ENCODE measurements at places on chromosomes 1 and 21.
A peak's percentile ranks its signal among the peaks of the same experiment; 100 is the strongest.

- DNase-seq, result no peak
Observed at GRCh38 chr1:33117440-33118085, 36.6 kb downstream of the AZIN2 start.

- peak; percentile 61 for DNase-seq
Observed at GRCh38 chr1:192700834-192701271, 64.9 kb downstream of the RGS13 start.

DNA sequence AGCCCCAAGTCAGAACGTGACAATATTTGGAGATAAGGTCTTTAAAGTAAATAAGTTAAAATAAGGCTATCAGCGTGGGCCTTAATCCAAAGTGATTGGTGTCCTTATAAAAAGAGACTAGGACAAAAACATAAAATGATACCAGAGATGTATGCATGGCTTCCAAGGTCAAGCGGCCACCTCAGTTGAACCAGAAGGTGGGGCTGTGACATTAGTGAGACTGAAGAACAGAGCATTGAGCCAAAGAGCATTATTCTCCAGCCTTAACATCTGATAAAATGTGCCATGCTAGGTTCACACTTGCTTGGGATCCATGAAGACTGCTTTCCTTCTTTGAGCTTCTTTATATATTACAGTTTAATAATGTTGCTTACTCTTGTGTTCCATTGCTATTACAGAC is 554.6 kb downstream of the PLA2G4A start:
- DNase-seq, result no peak

DNA sequence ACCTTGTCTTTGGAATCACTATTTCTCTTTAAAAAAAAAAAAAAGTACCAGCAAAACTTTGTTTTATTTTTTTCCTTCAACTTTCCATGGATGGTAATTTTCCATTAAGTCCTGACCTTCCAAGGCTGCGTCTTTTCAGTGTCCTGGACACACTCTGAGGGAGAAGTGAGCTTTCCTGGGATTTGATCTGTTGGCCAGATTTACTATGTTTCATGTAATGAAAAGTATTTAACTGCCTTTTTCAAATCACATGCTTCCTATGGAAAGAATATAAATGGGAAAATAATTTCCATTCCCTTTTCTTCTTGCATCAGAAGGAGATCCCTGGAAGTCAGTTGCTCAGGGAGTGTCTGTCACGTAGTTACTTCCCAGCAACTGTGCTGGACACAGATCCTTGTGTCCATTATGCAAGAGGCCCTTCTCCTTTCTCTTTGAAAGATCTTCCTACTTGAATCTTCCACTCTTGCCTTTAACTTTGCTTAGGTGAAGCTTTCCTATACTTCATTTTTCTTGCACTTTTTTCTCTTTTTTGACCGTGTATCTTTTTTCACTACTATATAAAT is 59.3 kb downstream of the CENPF start:
- no peak for DNase-seq

GRCh38 chr1:30692948-30693301 is 30.5 kb downstream of the MATN1 start:
- DNase-seq, result no peak

GRCh38 chr1:86151427-86151826 is 5.1 kb downstream of the COL24A1 start:
- no peak for DNase-seq

DNA sequence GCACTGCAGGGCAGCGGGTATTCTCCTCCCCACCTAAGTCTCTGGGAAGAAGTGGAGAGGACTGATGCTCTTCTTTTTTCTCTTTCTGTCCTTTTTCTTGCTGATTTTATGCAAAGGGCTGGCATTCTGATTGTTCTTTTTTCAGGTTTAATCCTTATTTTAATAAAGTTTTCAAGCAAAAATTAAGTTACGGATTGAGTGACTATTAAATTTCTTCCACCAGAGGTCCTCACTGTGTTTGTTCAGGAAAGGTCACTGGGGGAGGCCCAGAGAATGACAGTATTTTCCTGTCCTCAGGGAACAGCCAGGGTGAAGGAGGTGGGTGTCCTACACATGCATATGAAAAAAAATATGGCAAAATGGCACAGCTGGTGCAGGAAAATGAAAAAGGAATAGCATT is 4.4 kb upstream of the ELF3 start:
- DNase-seq, result no peak

- DNase-seq, result no peak
Observed at GRCh38 chr1:16167331-16168143, 11.7 kb upstream of the EPHA2 start.

- DNase-seq, result no peak
Observed at GRCh38 chr1:41439234-41439633, 45.2 kb downstream of the EDN2 start.

DNA sequence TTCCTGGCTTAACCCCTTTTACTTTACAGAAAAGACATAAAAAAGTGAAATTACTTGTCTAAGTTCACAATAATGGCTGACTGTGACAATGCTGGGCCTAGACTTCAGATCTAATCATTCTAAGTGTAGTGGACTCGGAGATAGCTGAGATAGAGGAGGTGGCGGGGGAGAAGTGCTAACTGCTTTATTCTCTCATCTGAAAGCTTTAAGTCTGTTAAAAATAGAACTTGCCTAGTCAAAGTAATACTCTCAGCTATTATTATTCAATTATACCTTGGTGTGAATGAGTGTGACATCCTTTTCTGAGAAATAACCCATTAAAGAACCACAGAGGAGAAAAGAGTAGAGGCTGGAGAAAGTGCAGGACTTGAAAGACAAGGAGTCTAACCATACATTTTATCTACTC is 96.1 kb upstream of the OLIG2 start:
- DNase-seq, result no peak

DNA sequence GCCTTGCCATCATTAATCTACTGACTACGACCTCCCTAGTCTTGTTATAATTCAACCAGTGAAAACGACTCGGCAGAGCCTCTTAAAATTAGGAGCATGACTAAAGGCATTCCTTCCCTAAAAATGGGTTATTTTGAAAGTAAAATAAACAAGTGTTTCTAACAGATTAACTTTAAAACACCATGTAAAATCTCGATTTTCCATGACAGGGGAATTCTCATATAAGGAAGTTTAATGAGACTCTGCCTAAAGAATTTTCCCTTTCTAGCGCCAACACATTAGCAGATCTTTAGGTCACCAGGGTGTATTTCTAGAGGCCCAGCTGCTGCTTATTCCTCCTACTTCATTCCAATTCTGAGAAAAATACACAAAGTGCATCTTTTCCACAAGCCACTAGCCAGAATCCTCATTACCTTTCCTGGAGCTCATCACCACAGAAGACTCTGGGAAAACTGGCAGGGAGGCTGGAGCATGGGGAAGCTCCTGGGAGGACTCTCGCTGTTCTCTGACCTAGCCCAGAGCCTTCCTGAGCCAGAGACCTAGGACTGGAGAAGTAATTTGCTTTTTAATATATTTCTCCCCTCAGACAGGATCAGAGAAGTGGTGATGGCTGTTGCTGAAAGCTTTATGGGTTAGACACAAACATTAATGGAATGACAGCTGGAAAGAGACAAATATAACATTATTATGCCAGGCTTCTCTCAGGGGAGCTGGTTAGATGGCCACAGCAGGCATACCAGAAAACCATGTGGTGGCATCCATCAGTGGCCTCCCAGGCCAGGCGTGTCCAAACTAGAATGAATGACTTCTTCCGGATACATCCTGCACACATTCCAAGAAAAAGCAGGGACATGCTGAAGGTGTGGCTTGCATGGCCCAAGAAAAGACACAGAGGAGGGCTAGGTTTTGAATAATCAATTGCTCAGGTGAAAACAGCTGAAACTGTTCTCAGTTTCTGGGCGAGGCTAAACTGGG is 63.6 kb upstream of the CTTNBP2NL start:
- no peak for DNase-seq

GRCh38 chr1:4268262-4268888 is 368.3 kb upstream of the C1orf174 start:
- no peak for DNase-seq

DNA sequence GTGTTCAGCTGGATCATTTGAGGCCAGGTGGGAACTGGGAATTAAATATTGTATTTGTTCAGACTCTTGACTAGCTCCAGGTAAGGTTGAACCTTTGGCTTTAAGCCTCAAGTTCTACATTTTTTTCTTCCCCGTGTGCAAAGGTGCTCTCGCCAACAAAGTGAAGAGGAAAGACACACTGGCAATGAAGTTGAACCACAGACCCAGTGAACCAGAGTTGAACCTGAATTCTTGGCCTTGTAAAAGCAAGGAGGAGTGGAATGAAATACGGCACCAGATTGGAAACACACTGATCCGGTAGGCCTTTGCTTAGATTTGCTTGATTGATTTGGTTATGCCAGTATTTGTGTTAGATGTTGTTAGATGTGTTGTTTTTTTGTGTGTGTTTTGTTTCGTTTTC is 25.5 kb upstream of the RCC1 start:
- no peak for DNase-seq

- DNase-seq, result no peak
Observed at GRCh38 chr1:235021321-235021720, 107.3 kb downstream of the TOMM20 start.

DNA sequence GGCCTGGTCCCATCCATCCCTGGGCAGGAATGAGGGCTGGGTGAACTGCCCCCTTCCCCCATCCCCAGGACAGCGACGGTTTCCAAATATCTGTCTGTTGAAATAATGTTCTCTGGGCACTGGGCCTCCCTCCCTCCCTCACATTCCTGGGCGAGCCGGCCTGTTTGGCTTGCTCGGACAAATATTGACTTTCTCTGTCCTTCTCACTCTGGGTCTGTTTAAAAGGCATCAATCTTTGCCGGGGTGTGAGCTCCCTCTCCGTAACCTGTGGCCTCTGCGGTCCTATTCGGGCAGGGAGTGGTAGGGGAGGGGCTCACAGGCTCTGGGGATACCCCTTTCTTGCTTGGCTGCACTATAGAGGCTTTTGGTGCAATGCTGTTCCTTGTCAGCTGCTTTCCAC is 40.2 kb downstream of the FOXD2 start:
- no peak for DNase-seq

GRCh38 chr21:35548904-35549615 is 500.0 kb upstream of the RUNX1 start:
- no peak for DNase-seq

DNA sequence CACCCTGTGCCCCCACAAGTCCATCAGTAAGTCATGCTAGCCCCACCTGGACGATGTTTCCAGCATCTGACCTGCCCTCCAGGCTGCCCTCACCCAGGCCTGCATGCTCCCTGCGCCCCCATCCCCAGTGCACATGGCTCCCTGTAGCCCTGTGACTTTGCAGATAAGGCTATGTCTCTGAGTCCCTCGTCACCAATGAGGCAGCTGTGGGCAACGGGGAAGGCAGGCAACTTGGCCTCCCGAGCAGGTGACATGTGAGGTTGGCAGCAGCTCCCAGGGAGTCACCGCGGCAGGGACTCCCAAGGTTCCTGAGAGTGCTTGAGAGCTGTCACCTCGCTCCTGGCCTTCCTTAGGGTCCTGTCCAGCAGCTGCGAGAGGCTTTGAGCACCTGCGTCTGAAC is 32.4 kb upstream of the AGPAT3 start:
- no peak for DNase-seq

- no peak for DNase-seq
Observed at GRCh38 chr21:25682382-25682781, 43.3 kb downstream of the JAM2 start.

DNA sequence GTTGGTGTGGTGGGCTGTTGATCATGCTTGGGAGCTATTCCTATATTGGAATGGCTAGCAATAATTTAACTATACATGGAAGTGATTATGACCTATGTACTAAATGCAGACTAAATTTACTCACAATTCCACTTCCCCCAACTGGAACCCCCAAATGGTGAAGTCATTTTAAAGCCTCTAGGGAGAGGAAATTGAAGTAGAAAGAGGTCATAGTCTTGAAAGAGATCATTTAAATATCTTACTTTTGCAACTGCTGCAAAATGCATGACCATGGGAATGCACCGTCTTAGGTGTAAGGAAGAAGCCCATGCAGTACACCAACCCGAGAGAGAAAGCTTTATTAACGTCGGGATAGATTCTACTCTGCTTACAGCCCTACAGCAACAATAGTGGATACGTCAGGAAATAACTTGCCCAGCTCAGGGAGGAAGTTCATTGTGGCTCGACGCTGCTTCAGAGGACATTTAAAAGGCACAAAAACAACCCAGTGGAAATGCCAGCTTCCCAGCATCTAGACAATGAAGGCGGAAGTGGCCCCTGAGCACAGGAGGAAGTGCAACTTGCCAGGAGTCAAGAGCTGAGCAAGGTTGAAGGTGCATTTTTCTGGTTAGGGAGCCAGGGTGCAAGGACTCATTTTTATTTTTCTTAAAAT is 26.5 kb downstream of the CYYR1 start:
- no peak for DNase-seq

GRCh38 chr1:29269382-29269781 is 33.1 kb downstream of the PTPRU start:
- no peak for DNase-seq

GRCh38 chr1:179230251-179230650 is 774 bp upstream of the ABL2 start:
- no peak for DNase-seq

- DNase-seq, result peak; percentile 18
Observed at GRCh38 chr1:195717651-195718050, 890.6 kb downstream of the KCNT2 start.

DNA sequence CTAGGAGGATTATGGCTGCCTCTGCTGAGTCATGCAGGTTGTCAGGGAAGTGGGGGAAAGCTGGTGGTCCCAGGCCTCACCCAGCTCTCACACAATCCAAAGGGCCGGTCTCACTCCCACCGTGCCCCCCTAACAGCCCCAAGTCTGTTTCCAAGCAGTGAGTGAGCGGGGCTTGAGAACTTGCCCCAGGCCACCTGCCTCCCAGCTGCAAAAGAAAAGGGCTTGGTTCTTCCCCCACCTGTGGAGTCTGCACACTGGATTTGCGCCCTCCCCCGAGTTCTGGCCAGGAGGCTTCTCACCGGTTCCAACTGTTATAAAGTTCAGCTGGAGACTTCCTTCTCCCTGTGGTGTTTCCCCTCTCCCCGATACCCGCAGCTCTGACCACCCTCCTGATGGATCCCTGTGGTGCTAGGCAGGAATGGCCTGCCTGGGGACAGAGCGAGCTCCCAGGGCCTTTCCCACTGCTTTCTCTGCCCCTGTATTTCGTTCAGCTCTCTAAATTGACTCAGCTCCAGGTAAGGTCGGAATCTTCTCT is 222.3 kb downstream of the BARHL2 start:
- DNase-seq, result no peak

- DNase-seq, result no peak
Observed at GRCh38 chr1:11731691-11732283, 4.1 kb upstream of the AGTRAP start.

DNA sequence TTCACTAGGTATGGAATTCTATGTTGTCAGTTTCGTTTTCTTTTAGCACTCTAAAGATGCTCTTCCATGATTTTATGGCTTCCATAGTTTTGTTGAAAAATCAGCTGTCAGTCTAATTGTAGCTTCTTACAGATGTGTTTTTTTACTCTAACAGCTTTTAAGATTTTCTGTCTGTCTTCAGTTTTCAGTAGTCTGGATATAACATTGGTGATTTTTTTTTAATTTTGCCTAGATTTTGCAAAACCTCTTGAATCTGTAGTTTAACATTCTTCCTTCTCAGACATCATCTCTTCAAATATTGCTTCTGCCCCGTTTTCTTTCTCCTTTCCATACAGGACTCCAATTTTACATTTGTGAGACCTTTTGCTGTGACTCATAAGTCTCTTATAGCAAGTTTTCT is 17.9 kb upstream of the DYRK1A start:
- DNase-seq, result no peak

All from GM04504 (cell line).